ENCODE measurements at places on chromosomes 7 and 10.

- no peak for DNase-seq
- no peaks in the 10 kb centered on the region for H3K4me1 ChIP-seq
- H3K27me3 ChIP-seq = no peaks in the 10 kb centered on the region
- H3K27ac ChIP-seq = no peak overlapping the region
- no peaks in the 10 kb centered on the region for H3K36me3 ChIP-seq
Observed at GRCh38 chr7:114141415-114141814, 222.6 kb upstream of the PPP1R3A start.

DNA sequence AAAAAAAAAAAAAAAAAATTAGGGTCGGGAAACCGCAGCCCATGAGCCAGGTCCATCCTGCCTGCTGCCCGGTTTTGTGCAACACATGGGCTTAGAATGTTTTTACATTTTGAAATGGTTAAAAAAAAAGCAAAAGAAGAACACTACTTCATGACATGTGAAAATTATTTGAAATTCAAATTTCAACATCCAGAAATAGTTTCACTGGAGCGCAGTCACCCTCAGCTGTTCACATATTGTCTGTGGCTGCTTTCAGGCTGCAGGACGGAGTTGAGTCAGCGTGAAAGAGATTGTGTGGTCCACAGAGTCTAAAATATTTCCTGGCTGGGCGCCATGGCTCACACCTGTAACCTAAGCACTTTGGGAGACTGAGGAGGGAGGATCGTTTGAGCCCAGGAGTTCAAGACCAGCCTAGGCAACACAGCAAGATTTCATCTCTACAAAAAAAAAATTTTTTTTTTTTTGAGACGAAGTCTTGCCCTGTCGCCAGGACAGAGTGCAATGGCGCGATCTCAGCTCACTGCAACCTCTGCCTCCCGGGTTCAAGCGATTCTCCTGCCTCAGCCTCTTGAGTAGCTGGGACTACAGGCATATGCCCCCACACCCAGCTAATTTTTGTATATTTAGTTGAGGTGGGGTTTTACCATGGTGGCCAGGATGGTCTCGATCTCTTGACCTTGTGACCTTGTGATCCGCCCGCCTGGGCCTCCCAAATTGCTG is 63.9 kb upstream of the ECHDC3 start:
- H3K4me1 ChIP-seq = peaks cover 10% of the 10 kb centered on the region
- H3K27ac ChIP-seq = no peak overlapping the region
- no peaks in the 10 kb centered on the region for H3K27me3 ChIP-seq
- no peaks in the 10 kb centered on the region for H3K36me3 ChIP-seq
- no peak overlapping the region for H3K4me3 ChIP-seq

DNA sequence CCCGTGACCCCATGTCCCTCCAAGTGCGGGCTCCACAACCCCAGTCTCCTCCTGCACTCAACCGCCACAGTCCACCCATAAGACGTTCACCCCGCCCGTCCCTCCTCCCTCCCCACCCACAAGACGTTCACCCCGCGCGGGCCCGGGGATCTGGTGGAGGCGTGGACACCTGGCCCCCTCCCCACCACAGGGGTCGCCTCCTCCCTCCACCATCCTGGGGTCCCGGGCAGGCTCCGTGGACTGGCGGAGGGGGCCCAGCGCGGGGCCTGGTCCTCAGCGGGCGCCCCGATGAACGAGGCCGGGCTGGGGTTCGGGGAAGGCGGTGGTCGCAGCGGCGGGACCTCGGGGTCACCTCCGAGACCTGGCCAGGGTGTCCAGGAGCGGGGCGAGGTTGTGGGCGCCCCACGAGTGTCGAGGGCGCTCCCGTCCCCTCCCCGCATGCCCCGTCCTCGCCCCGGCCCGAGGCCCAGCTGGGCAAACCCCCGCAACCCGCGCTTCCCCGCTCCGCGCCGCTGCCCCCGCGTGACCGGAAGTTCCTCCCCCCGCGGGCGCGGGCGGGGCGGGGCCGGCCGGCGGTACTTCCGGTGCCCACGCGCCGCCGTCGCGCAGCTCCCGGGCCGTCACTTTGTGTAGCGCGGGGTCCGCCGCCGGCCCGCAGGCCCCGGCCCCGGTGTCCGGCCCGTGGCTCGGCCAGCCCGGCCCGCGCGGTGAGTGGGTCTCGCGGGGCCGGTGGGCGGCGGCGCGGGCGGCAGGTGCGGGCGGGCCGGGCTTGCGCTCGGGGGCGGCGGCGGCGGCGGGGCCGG is at the start of gene ZNF316:
Gene ZNF316 (plus strand): TSS at position 578 of the 803 bp plus-strand sequence. CDS start 5,092 bp downstream, outside the sequence.
- peak within 1 kb of the TSS; percentile 69 for H3K27ac ChIP-seq
- H3K36me3 ChIP-seq = no peaks in the 10 kb centered on the region
- peaks cover 4% of the 10 kb centered on the region for H3K4me1 ChIP-seq

DNA sequence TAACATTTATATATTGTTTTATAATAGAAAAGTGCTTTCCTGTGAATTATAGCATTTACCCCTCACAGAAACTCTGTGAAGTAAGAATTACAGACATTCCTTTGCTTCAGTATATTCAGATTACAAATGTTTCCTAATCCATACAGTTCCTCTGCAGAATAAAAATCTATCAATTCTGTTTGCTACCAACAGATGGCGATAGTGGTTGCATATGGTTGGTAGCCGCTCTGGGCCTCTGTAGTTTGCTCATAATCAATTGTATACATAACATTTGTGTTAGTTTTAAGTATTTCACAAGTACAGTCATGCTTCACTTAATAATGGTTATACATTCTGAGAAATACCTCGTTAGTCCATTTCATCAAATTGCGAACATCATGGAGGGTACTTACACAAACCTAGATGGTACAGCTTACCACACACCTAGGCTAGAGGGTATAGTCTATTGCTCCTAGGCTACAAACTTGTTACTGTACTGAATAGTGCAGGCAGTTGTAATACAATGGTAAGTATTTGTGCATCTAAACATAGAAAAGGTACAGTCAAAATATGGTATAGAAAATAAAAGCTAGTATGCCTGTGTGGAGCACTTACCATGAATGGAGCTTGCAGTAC is 94.4 kb upstream of the STEAP4 start:
- H3K36me3 ChIP-seq = no peaks in the 10 kb centered on the region
- no peaks in the 10 kb centered on the region for H3K4me1 ChIP-seq
- no peak for DNase-seq
- H3K27ac ChIP-seq = no peak overlapping the region

DNA sequence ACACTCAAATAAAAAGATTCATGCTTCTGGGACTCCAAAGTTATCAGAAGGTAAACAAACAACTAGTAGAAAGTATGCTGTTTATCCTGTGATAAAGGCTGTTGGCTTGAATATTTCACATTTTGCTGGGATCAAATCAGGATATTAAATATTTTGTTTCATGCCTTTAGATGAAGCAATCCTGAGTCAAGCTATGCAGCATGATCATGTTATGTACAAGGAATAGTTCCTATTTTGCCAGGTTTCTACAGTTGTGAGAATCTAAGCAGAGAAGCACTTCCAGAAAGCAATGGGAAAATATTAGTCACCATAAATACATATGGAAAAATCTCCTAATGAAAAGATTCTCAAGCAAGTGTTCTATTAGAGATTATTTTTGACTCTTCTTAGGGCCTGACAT is 262.8 kb upstream of the PCDH15 start:
- DNase-seq = peak; percentile 34
- no peak overlapping the region for H3K27ac ChIP-seq
- no peaks in the 10 kb centered on the region for H3K4me1 ChIP-seq

DNA sequence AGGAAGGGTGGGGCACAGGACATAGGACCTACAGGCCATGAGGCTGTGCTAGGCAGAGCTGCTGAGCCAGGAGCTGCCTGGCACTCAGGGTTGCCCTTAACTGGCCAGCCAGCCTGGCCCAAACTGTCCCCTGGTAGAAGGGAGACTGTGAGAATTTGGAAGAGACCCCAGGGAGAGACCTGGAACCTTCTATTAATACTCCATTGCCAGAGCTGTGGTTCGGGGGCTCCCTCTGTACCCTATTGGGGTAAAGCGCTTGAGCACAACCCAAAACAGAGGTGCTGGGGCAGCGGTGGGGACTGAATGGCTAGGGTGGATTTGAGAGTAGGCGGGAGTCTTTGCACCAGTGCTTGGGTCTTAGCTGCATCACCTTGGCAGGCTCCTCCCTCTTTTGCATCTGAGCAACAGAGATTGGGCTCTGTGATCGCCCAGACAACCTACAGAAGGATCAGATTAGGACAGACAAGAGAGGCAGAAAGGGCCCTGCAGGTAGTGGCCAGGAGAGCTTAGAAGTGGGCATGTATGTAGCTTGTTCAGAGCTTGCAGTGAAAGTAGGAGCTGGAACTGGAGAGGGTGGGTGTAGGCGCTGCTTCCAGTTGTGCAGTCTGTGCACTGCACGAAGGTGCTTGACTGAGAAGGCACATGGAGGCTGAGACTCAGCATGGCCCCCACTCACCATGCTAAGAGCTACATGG is 53.3 kb downstream of the ADCYAP1R1 start:
- H3K4me1 ChIP-seq = no peaks in the 10 kb centered on the region
- no peak overlapping the region for H3K4me3 ChIP-seq
- H3K36me3 ChIP-seq = no peaks in the 10 kb centered on the region

GRCh38 chr10:112269266-112269665 is 13.9 kb upstream of the TECTB start:
- H3K36me3 ChIP-seq = no peaks in the 10 kb centered on the region
- no peak overlapping the region for H3K4me3 ChIP-seq
- no peaks in the 10 kb centered on the region for H3K27me3 ChIP-seq
- no peak overlapping the region for H3K27ac ChIP-seq

GRCh38 chr10:9211228-9211627 is 1156.7 kb downstream of the GATA3 start:
- H3K36me3 ChIP-seq = no peaks in the 10 kb centered on the region
- H3K4me3 ChIP-seq = no peak overlapping the region
- H3K27me3 ChIP-seq = peaks cover 8% of the 10 kb centered on the region
- H3K4me1 ChIP-seq = no peaks in the 10 kb centered on the region

- H3K36me3 ChIP-seq = peaks cover 4% of the 10 kb centered on the region
- H3K27ac ChIP-seq = no peak overlapping the region
- DNase-seq = no peak
- H3K27me3 ChIP-seq = no peaks in the 10 kb centered on the region
- H3K4me3 ChIP-seq = no peak overlapping the region
- H3K4me1 ChIP-seq = peaks cover 24% of the 10 kb centered on the region
Observed at GRCh38 chr7:76354981-76355730, 3.6 kb downstream of the YWHAG start.

DNA sequence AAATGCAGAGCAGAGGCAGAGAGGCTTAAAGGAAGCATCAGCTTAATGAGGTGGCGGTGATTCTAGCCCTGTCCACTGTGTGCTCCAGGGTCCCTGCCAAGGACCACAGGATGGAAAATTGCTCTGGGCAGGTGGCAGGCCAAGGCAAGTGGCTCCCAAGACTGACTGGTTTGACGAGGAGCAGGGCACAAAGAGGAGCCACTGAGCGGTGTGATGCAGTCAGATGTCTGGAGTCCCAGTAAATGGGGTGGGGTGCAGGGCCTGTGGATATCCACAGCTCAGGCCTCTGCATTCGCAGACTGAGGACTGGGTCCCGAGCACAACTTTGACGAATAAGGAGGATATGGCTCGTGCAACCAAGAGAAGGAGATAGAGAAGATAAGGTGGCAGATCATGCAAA is 385.6 kb downstream of the PLXNA4 start:
- no peaks in the 10 kb centered on the region for H3K36me3 ChIP-seq
- no peak for DNase-seq
- no peak overlapping the region for H3K4me3 ChIP-seq
- no peaks in the 10 kb centered on the region for H3K27me3 ChIP-seq
- no peak overlapping the region for H3K27ac ChIP-seq
- H3K4me1 ChIP-seq = no peaks in the 10 kb centered on the region

DNA sequence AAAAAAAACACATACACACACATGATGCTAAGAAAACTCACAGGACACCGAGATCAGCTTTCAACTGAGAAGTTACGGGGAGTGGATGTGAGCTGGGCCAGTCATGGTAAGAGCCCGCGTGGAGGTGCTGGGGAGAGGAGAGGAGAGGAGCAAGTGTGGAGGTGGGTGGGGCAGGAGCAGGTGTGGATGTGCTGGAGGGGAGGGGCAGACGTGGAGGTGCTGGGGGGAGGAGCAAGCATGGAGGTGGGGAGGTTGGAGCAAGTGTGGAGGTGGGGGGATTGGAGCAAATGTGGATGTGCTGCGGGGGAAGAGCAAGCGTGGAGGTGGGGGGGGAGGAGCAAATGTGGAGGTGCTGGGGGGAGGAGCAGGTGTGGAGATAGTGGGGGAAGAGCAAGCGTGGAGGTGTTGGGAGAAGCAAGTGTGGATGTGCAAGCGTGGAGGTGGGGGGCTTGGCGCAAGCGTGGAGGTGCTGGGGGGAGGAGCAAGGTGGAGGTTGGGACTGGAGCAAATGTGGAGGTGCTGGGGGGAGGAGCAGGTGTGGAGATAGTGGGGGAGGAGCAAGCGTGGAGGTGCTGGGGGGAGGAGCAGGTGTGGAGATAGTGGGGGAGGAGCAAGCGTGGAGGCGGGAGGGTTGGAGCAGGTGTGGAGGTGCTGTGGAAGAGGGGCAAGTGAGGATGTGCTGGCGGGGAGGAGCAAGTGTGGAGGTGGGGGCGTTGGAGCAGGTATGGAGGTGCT is 24.5 kb upstream of the NCAPG2 start:
- no peak overlapping the region for H3K4me3 ChIP-seq
- peaks cover 1% of the 10 kb centered on the region for H3K36me3 ChIP-seq
- no peaks in the 10 kb centered on the region for H3K27me3 ChIP-seq

GRCh38 chr7:73582664-73583202 is 4.4 kb upstream of the TBL2 start:
- H3K4me3 ChIP-seq = no peak overlapping the region
- H3K27me3 ChIP-seq = no peaks in the 10 kb centered on the region
- no peaks in the 10 kb centered on the region for H3K4me1 ChIP-seq
- H3K36me3 ChIP-seq = no peaks in the 10 kb centered on the region
- no peak overlapping the region for H3K27ac ChIP-seq
- no peak for DNase-seq

GRCh38 chr7:95549818-95550529 is 46.3 kb downstream of the PDK4 start:
- no peaks in the 10 kb centered on the region for H3K27me3 ChIP-seq
- H3K27ac ChIP-seq = peak overlapping the region; percentile 94
- no peak overlapping the region for H3K4me3 ChIP-seq
- no peaks in the 10 kb centered on the region for H3K36me3 ChIP-seq

DNA sequence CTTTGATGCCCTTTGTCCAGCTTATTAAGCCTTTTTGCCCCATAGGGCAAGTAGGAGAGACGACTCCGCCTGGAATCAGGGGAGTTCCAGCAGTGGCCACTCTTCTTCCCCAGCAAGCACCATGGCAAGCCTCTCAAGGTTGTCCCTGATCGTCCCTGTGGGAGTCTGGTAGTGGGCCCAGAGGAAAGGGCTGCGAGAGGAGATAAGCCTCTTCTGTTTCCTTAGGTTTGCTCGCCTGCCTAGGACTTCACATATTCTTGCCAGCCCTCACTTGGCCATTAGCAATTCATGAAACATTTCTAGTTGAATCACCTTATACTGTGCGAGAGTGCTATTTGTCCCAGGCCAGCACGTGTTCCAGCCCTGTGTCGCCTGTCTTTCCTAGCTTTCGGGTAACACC is 47.8 kb upstream of the CPN1 start:
- no peak for DNase-seq
- H3K27me3 ChIP-seq = peaks cover 3% of the 10 kb centered on the region
- no peaks in the 10 kb centered on the region for H3K4me1 ChIP-seq
- no peaks in the 10 kb centered on the region for H3K36me3 ChIP-seq
- no peak overlapping the region for H3K4me3 ChIP-seq

DNA sequence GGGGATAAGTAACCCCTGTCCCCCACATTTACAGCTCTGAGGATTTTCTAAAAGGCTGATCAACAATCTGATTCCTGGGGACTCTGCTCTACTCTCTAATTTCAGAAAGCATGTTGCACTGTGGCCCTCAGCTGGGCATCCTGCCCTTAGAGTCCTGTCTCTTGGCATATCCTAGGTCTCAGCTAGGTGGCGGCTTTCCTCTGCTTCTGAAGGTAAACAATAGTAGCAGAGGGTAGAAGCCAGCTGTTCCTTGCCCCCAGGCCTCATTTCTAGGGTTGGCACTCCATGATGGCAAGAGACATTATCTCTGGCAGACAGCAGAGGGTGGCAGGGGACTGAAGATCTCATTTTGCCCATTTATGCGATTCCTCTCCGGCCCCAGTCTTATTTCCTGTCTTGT is 77.0 kb downstream of the ADCYAP1R1 start:
- no peaks in the 10 kb centered on the region for H3K4me1 ChIP-seq
- H3K4me3 ChIP-seq = no peak overlapping the region
